Suppressor macrophage treated with lipopolysaccharide for 4 hours (primary cell): ENCODE measurements at places on chromosomes 7 and 10.

- DNase-seq = no peak
Observed at GRCh38 chr10:78869508-78870454, 199.0 kb upstream of the ZMIZ1 start.

DNA sequence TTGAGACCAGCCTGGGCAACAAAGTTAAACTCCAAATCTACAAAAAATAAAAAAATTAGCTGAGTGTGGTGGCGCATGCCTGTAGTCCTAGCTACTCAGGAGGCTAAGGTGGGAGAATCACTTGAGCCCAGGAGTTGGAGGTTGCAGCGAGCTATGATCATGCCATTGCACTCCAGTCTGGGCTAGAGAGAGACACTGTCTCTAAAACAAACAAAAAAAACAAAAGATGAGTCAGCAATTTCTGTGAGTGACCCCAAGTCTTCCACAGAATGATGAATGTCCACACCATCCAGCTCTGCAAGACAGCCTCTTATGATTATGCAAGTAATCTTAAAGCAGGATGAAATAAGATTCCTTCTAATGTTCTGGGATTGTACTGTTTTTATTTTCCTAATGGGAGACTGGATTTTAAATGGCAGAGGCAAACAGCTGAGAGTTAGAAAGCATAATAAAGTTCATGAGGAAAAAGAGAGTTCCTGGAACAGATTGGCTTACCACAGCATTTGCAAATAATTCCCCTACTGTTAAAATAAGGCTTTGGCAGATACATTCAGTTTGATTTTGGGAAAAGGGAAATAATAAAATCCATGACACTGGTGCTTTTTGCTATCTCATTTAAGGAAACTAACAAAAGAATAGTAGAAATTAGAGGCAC, 18.9 kb upstream of the PRKAR2B start:
- DNase-seq = no peak

DNA sequence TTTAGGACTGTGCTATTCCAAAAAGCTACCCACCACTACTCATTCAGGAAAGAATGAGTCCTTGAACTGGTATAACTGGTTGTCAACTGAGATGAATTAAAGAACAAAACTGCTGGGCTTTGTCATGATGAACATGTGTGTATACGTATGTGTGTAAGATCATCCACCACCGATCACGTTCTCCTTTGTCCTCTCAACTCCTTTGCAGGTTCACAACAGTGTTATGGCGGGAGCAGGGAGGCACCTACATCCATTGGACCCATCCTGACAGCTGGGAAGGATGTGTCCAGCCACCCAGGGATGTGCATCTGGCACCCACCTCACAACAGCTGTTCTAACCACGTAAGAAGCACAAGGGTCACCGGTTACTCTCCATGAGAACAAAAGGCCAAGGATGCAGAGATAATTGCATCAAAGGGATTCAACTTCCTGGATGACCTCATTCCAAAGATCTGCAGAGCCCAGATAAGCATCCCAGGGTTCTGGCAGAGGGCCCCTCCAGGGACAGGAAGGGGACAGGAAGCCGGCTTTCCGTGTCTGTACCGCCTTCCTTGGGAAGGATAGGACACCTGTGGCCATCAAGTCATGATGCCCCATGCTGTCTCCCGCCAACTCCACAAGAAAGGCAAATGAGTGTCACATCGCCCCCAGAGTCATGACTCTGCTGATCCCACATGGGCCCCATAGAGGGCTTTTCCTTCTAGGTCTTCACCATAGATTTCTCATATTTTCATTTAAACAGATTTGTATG, 66.1 kb downstream of the STEAP1B start:
- DNase-seq = no peak

DNA sequence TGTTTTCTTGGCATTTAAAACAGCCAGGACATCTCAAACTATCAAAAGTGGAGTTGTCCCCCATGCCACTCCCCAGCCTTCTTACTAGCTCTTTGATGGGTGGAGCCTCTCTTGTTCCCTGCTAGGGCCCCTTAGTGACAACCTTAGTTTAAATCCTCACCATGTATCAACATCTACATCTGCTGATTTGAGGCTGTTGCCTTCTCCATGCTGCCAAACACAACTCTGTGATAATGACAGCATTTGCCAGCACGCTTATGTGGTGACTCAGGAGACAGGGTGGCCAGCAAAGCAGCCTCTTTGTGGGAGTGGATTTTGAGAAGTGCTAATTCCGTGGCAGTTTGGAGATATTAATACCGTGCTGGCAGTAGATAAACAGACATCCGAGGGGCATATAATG, 145.4 kb downstream of the LRRC4 start:
- peak; percentile 35 for DNase-seq

DNA sequence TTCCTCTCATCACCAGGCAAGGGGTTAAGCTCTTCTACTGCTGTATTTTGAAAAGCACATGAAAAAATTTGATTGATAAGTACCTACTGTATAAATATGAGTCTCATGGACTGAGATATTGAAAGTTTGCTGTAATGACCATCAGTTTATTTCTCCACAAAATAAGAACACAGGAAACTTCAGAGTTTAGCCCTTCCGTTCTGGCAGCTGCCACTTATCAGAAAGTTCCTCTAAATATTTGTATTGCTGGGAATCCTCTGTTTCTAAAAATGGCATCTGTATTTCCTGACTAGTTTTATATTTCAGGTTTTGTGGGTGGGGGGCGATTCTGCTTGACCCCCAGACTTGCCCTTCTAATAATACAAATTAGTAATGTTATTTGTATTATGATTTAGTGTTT, 92.0 kb downstream of the LYZL2 start:
- no peak for DNase-seq

- DNase-seq = no peak
Observed at GRCh38 chr10:129253161-129253864, 213.7 kb upstream of the MGMT start.

- DNase-seq = no peak
Observed at GRCh38 chr10:99394761-99395386, 35.5 kb downstream of the GOT1 start.

GRCh38 chr7:137243741-137244140, 99.8 kb downstream of the PTN start:
- no peak for DNase-seq

DNA sequence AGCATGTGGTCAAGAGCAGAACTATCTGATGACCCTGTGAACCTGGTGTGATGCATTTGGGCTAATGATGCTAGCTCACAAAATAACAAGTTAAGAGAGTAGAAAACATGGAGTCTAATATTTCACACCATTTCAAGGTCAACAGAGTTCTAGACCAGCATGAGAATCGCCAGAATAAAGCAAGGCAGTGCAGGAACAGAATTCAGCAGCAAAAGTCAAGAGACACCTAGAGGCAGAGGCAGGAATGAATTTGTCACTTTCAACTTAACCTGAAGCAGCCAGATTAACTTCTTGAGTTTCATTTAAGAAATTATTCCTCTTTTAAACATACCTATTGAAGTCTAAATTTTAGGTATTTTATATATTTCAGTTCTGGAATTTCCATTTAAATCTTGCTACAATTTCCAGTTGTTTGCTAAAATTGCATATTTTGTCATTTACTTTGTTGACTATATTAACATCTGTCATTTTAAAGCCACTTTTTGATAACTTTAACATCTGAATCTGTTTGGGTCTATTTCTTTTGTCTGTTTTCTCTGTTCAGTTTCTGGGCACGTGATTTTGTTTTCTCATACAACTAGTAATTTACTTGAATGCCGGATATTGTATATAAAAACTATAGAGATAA, 44.2 kb upstream of the PRSS58 start:
- peak; percentile 11 for DNase-seq

DNA sequence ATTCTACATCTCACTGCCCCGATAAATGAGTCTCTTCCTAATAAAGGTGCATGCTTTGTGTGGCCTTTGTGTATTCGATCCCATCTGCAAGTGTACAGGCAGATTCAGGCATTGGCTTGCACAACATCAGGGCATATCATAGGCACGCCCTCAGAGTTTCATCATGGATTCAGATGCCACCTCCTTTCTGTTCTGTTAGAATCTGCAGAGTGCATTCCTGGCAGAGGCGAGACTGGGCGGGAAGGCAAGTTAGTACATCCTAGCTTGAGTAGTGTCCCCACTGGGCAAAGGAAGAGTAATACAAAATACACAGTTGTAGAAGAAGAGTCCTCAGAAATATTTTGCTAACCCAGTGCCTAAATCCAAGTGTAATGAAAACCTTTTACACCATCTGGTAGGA, 346.5 kb upstream of the GALNT17 start:
- DNase-seq = no peak

DNA sequence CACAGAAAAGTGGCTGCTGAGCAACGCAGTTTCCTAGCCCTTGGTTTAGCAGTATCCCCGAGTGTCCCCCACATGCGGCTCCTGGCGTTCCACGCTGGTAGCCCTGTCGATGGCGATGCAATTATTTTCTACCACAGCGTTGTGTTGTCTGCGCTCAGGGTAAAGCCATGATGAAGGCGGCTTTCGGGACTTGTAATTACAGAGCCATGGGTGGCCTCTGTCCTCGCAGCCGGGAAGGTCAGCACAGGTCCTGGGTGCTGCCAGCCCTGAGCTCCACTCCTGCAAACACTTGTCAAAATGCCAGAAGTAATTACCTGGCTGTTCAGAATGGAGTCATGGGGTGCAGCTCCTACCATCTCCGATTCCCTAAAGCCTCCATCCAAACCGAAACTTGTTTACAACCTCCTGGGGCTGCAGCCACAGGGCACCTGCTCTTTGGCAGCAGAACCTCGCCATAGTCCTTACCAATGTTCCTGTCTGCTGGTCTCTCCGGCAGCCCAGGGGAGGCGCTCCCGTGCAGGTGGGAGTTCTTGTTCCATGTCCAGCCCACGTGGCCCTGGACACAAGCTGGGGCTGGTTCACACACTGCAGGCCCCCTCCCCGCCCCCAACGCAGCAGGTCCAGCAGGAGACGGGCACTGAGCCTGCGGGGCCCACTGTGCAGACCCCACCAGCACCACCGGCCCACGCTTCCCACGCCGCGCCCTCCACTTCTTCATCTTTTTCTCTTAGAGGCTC, 512.6 kb downstream of the PTPRN2 start:
- DNase-seq = no peak

GRCh38 chr10:2890093-2890492, 177.3 kb upstream of the PFKP start:
- no peak for DNase-seq

DNA sequence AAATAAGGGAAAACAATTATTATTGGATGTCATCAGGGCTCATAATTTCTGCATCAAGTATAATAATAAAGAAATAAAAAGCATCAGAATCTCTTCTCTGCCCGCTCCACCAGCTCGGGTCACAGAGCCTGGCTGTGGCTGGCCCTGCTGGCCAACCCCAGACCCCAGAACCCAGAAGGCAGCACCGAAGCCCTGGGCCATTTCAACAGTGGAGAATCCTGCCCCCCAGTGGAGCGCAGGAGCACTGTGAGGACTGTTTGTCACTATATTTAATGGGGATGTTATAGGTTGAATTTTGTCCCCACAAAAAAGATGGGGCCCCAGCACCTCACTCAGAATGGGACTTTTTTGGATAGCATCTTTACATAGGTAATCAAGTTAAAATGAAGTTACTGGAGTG, 27.3 kb downstream of the DENND11 start:
- no peak for DNase-seq

GRCh38 chr10:104330168-104331110, 7.8 kb downstream of the ITPRIP start:
- DNase-seq = peak; percentile 29

DNA sequence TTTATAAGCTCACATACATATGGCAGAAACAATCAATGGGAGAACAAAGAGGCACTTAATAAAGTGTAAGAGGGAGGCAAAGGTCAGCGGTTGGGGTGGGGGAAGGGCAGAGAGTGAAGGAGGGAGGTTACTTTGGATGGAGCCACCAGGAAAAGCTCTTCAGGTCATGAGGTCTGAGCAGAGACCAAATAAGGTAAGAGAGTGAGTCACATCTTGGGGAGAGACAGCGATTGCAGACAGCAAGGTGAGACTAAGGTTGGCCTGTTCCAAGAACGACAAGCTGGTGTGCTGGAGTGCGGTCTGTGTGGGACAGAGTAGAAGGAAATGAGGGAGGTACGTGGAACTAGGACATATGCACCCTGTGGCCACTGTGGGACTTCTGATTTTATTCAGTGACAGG, 74.3 kb upstream of the TOMM7 start:
- DNase-seq = no peak

- DNase-seq = peak; percentile 59
Observed at GRCh38 chr7:7761974-7762779, 43.8 kb upstream of the RPA3 start.

DNA sequence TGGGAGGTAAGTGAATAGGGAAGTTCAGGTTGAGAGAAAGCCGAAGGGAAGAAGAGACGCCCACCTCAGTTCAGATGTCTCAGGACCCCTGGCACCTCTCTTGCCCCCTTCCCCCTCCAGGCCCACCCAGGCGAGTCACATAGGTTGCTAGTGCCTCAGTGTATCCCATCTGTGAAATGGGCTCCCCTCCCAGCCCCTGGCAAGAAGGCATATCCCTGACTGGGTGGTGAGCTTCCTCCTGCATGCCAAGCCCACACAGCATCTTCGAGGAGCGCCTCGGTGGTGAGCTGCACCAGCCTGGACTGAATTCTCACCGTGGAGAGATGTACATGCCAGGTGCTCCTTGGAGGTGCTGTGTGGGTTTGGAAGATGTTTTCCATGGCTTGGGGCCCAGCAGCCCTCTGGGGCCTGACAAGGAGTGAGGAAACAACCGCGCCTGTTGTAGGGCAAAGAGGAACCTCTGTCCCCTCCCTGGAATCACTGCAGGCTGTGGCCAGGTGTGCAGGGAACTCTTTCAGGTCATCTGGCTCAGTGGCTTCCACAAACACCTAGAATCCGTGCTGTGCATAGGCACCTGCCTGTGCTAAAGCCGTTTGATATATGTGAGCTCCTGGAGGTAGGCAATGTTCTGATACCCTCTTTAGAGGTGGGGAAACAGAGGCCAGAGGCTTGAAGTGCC, 45.1 kb downstream of the UNC5B start:
- DNase-seq = no peak

- DNase-seq = no peak
Observed at GRCh38 chr7:102859084-102859798, 53.6 kb upstream of the LRRC17 start.

DNA sequence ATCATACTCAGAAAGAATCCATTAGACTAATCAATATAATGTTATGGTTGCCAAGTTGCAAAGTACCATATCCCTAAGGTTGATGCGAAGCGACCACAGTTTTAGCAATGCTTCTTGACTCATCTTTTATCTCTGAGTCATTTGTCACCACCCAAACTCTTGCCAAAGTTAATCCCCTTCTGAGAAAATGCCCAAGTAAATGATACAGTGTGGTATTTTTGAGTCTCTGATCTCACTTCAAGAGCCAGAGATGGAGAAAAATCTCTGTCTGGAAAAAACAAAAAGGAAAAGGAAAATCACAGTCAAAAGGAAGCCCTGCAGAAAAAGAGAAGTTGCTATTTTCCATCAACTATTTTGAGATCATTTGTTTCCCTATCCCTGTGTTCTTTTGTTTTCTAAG, 26.7 kb upstream of the OTUD1 start:
- DNase-seq = peak; percentile 92
